Endothelial cell of umbilical vein (primary cell): ENCODE measurements at places on chromosomes 3 and 15. TPM values are rescaled to one million over a fixed set of nuclear protein-coding genes. Genes with fewer than 3 reads are reported as not detected.

AGBL1 gene
- total RNA-seq: not detected in 2 replicates

SMCO1 gene
- total RNA-seq: not detected in 2 replicates

LTK gene
- 0.15 and 0.21 TPM in 2 replicates for total RNA-seq

GOLGA6L4 gene
- 5.3 and 7.5 TPM in 2 replicates for total RNA-seq

CSTA gene
- not detected in 2 replicates for total RNA-seq

ABHD2 gene
- 52.3 and 62.2 TPM in 2 replicates for total RNA-seq

TRPM1 gene
- total RNA-seq: 0.53 TPM in 1 of 2 replicates, not detected in the other

CMTM7 gene
- total RNA-seq: 44.7 and 47.1 TPM in 2 replicates

ASB14 gene
- not detected in 2 replicates for total RNA-seq

LRRIQ4 gene
- not detected in 2 replicates for total RNA-seq

MFAP1 gene
- total RNA-seq: 29.3 and 30.5 TPM in 2 replicates

SLC12A1 gene
- not detected in 2 replicates for total RNA-seq

DOCK3 gene
- total RNA-seq: 0.13 and 0.16 TPM in 2 replicates

RNF111 gene
- total RNA-seq: 42.4 and 42.6 TPM in 2 replicates

SLC9A9 gene
- total RNA-seq: 1.3 and 1.5 TPM in 2 replicates

SERPINI2 gene
- not detected in 2 replicates for total RNA-seq

MST1 gene
- total RNA-seq: 6.1 and 8.7 TPM in 2 replicates

CFAP100 gene
- total RNA-seq: not detected in 2 replicates

PRICKLE2 gene
- total RNA-seq: 7.1 and 8.9 TPM in 2 replicates

GALNT15 gene
- total RNA-seq: 1.7 and 5.4 TPM in 2 replicates

PLA2G4E gene
- total RNA-seq: not detected in 2 replicates

KY gene
- total RNA-seq: not detected in 2 replicates

GHSR gene
- total RNA-seq: not detected in 2 replicates

SCAMP2 gene
- total RNA-seq: 61.1 and 67.3 TPM in 2 replicates

INSYN1 gene
- 0.58 TPM in 1 of 2 replicates, not detected in the other for total RNA-seq

PCBP4 gene
- total RNA-seq: 42.7 and 46.5 TPM in 2 replicates

MUSTN1 gene
- 0.62 and 2.2 TPM in 2 replicates for total RNA-seq

TLR9 gene
- total RNA-seq: 0.07 TPM in 1 of 2 replicates, not detected in the other

IGSF10 gene
- not detected in 2 replicates for total RNA-seq

MEIS2 gene
- total RNA-seq: 22.5 and 27.1 TPM in 2 replicates
